ENCODE measurements at places on chromosomes 4 and X.
A peak's percentile ranks its signal among the peaks of the same experiment; 100 is the strongest.

DNA sequence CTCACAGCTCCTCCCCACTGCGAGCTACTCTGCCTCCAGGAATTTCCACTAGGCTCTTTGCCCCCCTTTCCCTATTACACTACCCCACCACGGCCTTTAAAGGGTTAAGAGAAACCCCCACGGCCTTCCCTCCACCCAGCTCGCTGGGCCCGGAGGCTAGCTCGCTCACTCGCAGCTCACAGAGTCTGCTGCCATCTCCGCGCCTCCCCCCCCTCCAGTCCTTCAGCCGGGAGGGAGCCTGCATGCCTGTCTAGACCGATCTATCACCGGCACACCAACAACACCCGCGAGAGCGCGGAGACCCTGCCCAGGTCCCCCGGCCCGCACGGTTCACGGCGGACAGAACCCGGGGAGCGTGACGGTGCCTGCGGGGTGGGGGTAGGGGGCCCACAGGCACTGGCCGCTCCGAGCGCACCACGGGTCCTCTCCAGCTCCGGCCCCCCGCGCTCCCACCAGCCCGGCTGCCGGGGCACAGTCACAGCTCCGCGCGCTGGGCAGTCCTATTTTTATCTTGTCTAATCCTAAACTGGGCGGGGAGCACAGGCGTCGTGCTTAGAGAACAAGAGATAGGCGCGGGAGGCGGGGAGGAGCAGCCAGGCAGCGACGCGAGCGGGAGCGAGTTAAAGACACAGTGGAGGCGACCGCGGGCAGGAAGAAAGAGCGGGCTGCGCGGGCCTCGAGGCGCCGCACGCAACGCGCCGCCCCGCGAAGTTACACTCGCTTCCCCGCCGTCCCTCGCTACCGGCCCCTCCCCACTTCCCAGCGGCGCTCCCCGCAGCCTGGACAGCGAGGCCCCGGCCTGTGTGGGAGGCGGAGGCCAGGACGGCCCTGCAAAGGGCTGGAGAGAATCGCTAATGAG, 3.5 kb downstream of the BCOR start:
- H3K27me3 ChIP-seq: peaks cover 79% of the 10 kb centered on the region
- H3K4me1 ChIP-seq: peaks cover 20% of the 10 kb centered on the region
- peak overlapping the region; percentile 32 for H3K27ac ChIP-seq
- no peaks in the 10 kb centered on the region for H3K36me3 ChIP-seq

GRCh38 chr4:109699553-109700225, 3.6 kb downstream of the CASP6 start:
- H3K27me3 ChIP-seq: no peaks in the 10 kb centered on the region
- H3K4me1 ChIP-seq: peaks cover 9% of the 10 kb centered on the region
- no peak overlapping the region for H3K4me3 ChIP-seq
- no peaks in the 10 kb centered on the region for H3K36me3 ChIP-seq
- DNase-seq: no peak
- no peak overlapping the region for H3K27ac ChIP-seq

GRCh38 chrX:110795645-110796406, at the start of gene CHRDL1:
CHRDL1 (minus strand) TSS chrX:110795817; CDS start chrX:110792181, 3,636 bp downstream.
- no peak within 1 kb of the TSS for H3K27ac ChIP-seq
- H3K36me3 ChIP-seq: no peaks in the 10 kb centered on the region
- no peaks in the 10 kb centered on the region for H3K4me1 ChIP-seq
- peak within 1 kb of the TSS; percentile 46 for H3K4me3 ChIP-seq
- peak; percentile 23 for DNase-seq

DNA sequence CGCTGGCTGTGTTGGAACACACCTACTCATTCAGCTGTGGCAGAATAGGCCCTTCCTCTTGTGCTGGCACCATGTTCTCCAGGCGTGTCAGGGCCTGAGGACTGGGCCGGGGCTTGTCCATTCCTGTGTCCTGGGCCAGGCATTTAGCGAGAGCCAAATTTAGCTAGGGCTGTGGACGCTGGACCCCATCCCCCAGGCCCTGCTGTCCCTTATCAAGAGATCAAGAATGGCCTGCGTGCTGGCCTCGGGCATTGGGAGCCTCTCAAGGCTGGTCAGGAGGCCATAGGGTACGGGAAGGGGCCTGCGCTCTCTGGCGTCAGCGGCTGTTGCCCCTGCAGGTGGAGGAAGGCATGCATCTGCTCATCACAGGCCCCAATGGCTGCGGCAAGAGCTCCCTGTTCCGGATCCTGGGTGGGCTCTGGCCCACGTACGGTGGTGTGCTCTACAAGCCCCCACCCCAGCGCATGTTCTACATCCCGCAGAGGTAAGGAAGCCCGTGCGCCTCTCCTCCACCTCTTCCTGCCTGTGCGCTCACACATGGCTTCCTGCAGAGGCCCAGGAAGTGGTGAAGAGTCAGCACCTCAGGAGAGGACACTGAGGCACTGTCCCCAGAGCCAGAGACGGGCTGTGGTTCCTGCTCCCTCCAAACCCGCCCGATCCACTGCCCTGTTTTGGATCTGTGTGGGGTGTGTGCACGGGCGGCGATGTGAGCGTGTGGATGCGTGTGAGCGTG, 15.3 kb downstream of the ABCD1 start:
- no peak overlapping the region for H3K27ac ChIP-seq
- no peak overlapping the region for H3K4me3 ChIP-seq
- H3K4me1 ChIP-seq: peaks cover 6% of the 10 kb centered on the region
- no peaks in the 10 kb centered on the region for H3K36me3 ChIP-seq

DNA sequence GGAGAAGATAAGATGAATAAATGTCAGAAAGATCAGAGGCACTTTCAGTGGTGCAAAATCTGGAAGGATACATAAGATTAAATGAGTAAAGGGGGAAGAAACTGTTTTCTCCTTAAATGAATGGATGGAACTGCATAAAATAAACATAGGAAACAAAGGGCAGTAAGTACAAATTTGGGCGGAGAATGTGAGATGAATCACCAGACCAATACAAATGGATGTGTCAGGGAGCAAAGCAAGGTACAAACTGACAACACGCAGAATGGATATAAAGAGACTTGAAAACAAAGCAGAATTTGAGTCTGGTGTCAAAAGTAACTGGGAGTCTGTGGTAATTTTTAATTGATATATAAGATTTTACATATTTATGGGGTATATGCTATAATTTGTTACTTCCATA, 175.3 kb upstream of the PCDH18 start:
- no peaks in the 10 kb centered on the region for H3K36me3 ChIP-seq
- no peak for DNase-seq
- H3K27me3 ChIP-seq: no peaks in the 10 kb centered on the region
- no peak overlapping the region for H3K4me3 ChIP-seq
- H3K4me1 ChIP-seq: peaks cover 6% of the 10 kb centered on the region
- no peak overlapping the region for H3K27ac ChIP-seq

All from heart left ventricle (tissue), 16 donors.